ENCODE measurements at places on chromosomes 4 and X. TPM values are rescaled to one million over a fixed set of nuclear protein-coding genes. Genes with fewer than 3 reads are reported as not detected.

DNA sequence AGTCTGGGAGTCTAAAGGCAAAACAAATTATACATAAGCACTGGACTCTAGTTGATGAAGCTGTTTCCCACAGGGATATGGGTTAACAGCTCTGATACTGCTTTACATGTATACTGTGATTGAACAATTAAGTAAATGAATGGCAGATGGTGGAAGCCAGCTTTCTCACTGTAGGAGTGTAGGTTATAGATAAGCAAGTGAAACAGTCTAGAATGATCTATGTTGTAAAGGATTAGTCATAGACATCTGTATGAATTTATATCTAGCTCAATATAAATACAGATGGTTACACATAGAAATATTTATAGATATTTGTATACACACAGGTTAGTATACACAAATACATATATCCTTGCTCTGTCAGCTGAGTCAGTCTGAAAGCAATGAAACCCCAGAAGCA lies 276.1 kb downstream of the PPARGC1A start:
- no peak overlapping the region for H3K4me3 ChIP-seq
- H3K4me1 ChIP-seq: no peaks in the 10 kb centered on the region
- no peaks in the 10 kb centered on the region for H3K36me3 ChIP-seq
- DNase-seq: no peak
- H3K27ac ChIP-seq: no peak overlapping the region

The GC gene
- not detected for total RNA-seq

DNA sequence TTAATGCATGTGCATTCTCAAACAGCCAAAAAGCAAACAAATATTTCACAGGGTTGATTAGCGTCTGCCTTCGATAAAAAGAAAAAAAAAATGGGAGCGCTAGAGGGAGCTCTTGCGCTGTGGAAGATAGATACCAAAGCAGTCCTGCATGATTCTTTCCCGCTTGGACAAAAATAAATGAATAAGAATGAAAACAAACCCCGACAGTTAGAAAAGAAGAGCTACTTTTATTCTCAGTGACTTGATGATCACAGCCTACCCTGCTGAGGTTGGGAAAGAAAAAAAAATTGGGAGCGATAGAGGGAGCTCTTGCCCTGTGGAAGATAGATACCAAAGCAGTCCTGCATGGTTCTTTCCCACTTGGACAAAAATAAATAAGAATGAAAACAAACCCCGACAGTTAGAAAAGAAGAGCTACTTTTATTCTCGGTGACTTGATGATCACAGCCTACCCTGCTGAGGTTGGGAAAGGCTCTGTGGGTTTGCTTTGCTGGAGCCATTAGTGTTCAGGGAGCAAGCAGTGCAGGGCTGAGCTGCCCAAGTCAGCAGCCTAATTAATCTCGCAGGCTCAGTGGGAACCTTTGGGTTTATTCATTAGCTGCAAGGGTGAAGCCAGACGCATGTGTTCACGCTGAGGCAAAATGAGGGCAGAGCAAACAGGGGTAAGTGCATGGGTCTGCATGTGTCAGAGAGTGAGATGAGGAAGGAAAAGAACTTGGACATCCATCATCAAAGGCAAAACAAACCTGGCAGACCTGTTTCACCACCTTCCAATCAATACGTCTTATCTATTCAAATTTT lies 249.3 kb upstream of the PRKX start:
- no peak overlapping the region for H3K27ac ChIP-seq
- no peaks in the 10 kb centered on the region for H3K27me3 ChIP-seq
- no peak for DNase-seq

GRCh38 chr4:39706741-39707511 lies 9.0 kb downstream of the UBE2K start:
- DNase-seq: no peak
- H3K4me1 ChIP-seq: no peaks in the 10 kb centered on the region
- H3K4me3 ChIP-seq: no peak overlapping the region
- no peak overlapping the region for H3K27ac ChIP-seq

DNA sequence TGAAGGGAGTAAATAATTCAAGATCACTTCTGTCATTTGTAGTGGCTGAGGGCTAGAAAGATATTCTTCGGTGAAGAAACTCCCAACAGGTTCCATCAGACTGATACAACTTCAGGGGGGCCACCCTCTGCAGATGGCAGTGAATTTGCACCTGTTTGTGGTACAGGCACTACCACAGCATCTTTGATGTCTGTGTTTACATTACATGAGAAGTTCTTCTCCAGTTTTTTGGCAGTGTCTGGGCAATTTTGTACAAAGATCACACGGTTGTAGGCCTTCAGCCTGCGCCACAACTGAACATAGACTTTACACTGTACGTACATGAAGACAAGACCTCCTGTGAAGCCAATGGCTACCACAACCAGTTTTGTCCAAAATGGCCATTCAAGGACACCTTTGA lies 34.2 kb downstream of the TMA16 start:
- no peaks in the 10 kb centered on the region for H3K4me1 ChIP-seq
- H3K27ac ChIP-seq: no peak overlapping the region
- no peak for DNase-seq
- H3K36me3 ChIP-seq: no peaks in the 10 kb centered on the region
- no peaks in the 10 kb centered on the region for H3K27me3 ChIP-seq

GRCh38 chrX:105700331-105700730 lies 122.0 kb upstream of the NRK start:
- no peak for DNase-seq
- H3K27me3 ChIP-seq: no peaks in the 10 kb centered on the region
- no peaks in the 10 kb centered on the region for H3K36me3 ChIP-seq
- no peaks in the 10 kb centered on the region for H3K4me1 ChIP-seq
- H3K27ac ChIP-seq: no peak overlapping the region
- no peak overlapping the region for H3K4me3 ChIP-seq

The SHISA3 gene
- total RNA-seq: 0.86 TPM

The TRMT2B gene
- total RNA-seq: 19.0 TPM

- H3K36me3 ChIP-seq: no peaks in the 10 kb centered on the region
- H3K27ac ChIP-seq: no peak overlapping the region
- no peaks in the 10 kb centered on the region for H3K27me3 ChIP-seq
- no peak overlapping the region for H3K4me3 ChIP-seq
- DNase-seq: no peak
Observed at GRCh38 chr4:102525097-102525496, 23.9 kb downstream of the NFKB1 start.

The ANAPC10 gene
- total RNA-seq: 12.7 TPM

DNA sequence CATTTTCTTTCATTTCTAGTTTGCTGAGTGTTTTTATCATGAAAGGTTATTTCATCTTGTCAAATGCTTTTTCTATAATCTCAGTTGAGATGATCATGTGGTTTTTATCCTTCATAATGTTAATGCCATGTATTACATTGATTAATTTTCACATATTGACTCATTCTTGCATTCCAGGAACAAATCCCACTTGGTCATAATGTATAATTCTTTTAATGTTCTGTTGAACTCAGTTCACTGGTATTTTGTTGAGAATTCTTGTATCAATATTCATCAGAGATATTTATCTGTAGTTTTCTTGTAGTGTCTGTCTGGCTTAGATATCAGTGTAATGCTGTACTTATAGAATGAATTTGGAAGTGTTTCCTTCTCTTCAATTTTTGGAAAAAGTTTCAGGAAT lies 16.7 kb upstream of the LHFPL1 start:
- no peak overlapping the region for H3K4me3 ChIP-seq
- no peaks in the 10 kb centered on the region for H3K36me3 ChIP-seq
- no peak overlapping the region for H3K27ac ChIP-seq
- no peaks in the 10 kb centered on the region for H3K4me1 ChIP-seq
- no peak for DNase-seq

The RNF128 gene
- 28.0 TPM for total RNA-seq

The PABPC1L2A gene
- total RNA-seq: not detected

DNA sequence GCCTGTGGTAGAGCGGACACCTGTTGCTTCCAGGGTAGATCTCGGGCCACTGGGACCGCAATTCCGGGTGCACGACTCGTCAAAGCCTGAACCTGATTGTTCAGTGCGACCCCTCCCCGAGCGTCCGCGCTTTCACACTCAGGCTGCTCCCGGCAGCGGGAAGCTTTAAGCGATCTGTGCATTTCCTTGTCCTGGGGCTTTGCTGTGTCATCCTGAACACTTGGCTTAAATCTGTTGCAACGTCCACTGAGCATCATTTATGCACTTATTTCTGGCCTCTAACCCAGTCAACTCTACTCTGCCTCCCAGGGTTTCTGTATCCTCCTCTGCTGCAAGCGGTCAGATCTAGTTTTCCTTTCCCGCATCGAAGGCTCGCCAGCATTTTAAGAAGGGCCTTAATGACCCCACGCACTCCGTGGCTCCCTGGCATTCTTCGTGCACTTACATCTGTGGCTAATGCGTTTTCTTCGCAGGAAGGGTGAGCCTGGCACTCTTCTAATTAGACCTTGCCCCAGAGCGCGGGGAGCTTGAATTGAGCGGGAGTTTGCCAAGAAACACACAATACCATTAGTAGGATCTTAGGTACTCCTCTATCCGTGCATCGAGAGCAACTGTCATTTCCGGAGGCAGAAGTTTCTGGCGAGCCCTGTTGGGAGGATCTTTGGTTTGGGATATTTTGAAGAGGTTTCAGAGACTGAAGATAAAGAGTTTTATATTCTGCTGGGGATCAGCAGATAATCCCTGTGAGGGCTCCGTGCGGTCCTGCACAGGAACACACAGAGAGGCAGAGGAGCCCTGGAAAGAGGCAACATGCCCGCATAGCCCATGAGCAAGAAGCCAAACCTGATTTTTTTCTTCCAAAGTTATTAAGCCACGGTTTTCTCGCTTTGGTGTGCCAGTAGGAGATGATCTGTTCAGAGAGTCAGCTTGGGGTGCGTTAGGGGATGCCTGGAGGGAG lies 654 bp upstream of the DDIT4L start:
- H3K4me3 ChIP-seq: peak overlapping the region; percentile 47
- H3K27ac ChIP-seq: no peak overlapping the region
- DNase-seq: no peak
- no peaks in the 10 kb centered on the region for H3K4me1 ChIP-seq

DNA sequence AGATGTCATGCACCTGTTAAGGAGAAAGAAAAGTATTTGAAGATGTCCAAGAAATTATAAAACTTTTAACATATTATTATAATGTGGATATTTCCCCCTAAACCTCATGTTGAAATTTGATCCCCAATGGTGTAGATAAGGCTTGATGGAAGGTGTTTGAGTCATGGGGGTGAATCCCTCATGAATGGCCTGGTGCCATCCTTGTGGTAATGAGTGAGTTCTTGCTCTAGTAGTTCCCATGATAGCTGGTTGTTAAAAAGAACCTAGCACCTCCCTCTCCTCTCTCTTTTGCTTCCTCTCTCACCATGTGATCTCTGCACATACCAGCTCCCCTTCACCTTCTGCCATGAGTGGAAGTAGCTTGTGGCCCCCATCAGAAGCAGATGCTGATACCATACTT lies 176.6 kb upstream of the NR3C2 start:
- DNase-seq: no peak
- no peaks in the 10 kb centered on the region for H3K36me3 ChIP-seq
- no peak overlapping the region for H3K27ac ChIP-seq

DNA sequence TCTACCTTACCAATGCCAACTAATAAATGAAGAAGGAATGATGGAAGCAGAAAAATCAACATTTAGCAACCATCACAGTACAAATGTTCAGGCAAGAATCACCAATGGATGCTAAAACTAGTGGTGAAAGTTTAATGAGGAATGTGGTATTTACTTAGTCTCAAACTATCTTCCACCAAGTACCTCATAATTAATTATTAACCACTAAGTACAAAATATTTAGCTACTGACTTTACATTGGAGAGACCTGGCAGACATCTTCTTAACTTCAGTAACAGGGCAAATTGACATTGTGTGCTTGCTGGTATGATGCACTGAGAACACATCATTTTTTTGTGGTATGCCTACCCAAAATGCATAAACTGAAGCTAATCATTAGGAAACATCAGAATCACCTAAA lies 82.4 kb downstream of the DLG3 start:
- no peak overlapping the region for H3K27ac ChIP-seq
- no peak for DNase-seq
- H3K4me1 ChIP-seq: no peaks in the 10 kb centered on the region
- no peaks in the 10 kb centered on the region for H3K36me3 ChIP-seq
- H3K27me3 ChIP-seq: no peaks in the 10 kb centered on the region

DNA sequence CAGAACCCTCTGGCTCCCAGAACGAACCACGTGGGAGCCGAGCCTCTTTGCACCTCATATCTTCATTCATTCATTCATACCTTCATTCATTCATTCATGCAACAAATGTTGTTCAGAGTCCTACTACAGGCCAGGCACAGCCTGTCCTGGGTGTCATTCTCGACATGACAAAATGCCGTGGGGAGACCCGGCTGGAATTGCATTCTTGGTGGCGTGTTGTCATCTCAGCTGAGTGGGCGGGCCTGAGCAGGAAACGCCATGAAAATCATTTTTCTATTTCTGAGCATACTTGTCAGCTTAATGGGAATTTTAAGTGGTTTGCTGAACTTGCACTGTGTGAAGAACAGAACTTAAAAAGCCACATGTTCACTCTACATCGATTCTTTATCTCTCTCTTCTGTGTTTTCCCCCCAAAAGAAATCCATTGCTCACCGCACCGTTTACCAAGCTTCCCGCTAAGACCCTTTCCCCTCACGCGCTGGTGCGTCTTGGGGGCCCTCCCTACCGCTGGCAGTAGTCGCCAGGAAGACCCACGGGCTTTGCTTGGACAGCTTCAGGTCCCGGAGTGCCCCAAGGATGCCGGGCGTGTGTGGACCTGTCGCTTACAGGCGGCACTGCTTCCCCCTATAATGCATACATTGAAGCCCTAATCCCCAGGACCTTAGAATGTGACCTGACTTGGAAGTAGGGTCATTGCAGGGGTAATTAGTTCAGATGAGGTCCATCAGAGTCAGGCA lies 41.6 kb upstream of the HMX1 start:
- H3K27me3 ChIP-seq: no peaks in the 10 kb centered on the region
- no peaks in the 10 kb centered on the region for H3K4me1 ChIP-seq
- H3K27ac ChIP-seq: no peak overlapping the region
- peak; percentile 12 for DNase-seq

DNA sequence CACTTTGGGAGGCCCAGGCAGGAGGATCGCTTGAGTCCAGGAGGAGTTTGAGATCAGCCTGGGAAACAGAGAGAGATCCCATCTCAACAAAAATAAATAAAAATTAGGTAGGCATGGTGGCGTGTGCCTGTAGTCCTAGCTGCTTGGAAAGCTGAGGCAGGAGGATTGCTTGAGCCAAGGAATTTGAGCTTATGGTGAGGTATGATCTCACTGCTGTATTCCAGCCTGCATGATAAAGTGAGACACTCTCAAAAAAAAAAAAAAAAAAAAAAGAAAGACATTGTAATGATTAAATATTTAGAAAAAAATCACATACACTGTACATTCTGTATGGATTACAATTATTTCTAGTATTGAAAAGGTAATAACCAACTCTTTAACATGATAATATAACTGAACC lies 87.1 kb downstream of the SLIT2 start:
- H3K4me1 ChIP-seq: no peaks in the 10 kb centered on the region
- no peaks in the 10 kb centered on the region for H3K36me3 ChIP-seq
- H3K27ac ChIP-seq: no peak overlapping the region
- no peaks in the 10 kb centered on the region for H3K27me3 ChIP-seq
- H3K4me3 ChIP-seq: no peak overlapping the region
